ENCODE measurements at places on chromosomes 6 and 20.
A peak's percentile ranks its signal among the peaks of the same experiment; 100 is the strongest.

- peaks cover 7% of the 10 kb centered on the region for H3K4me1 ChIP-seq
- no peaks in the 10 kb centered on the region for H3K36me3 ChIP-seq
Measured at GRCh38 chr6:136181512-136181833, 68.6 kb downstream of the MTFR2 start.

- no peaks in the 10 kb centered on the region for H3K27me3 ChIP-seq
- H3K27ac ChIP-seq = peak overlapping the region; percentile 99
- peaks cover 6% of the 10 kb centered on the region for H3K36me3 ChIP-seq
- DNase-seq = no peak
- H3K4me1 ChIP-seq = peaks cover 45% of the 10 kb centered on the region
Measured at GRCh38 chr6:45377043-45377553, 636 bp downstream of the SUPT3H start.

- H3K4me1 ChIP-seq = no peaks in the 10 kb centered on the region
- H3K4me3 ChIP-seq = no peak overlapping the region
- DNase-seq = no peak
- no peak overlapping the region for H3K27ac ChIP-seq
- H3K36me3 ChIP-seq = no peaks in the 10 kb centered on the region
Measured at GRCh38 chr6:161462148-161462547, 188.3 kb upstream of the AGPAT4 start.

DNA sequence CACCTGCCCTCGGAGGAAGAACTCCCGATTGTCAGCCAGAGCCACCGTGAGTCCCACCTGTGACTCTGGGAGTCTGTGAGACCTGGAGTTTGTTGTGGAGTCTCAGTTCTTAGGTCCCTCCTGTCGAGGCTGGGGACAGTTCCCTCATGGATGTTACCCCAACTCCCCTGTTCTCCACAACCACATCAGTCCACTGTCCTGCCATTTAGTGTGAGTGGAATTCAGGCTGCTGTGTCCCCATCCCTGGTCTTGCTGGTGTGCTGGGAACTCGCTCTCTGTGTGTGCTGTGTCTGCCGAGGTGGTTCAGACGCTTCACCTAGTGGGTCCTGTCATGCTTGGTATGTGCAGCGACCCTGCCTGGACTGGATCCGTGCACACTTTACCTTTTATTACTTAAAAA is 163.2 kb downstream of the DTNBP1 start:
- no peaks in the 10 kb centered on the region for H3K27me3 ChIP-seq
- peak overlapping the region; percentile 70 for H3K27ac ChIP-seq
- no peaks in the 10 kb centered on the region for H3K4me1 ChIP-seq
- H3K4me3 ChIP-seq = no peak overlapping the region
- H3K36me3 ChIP-seq = peaks cover 8% of the 10 kb centered on the region

- no peak overlapping the region for H3K4me3 ChIP-seq
- H3K27ac ChIP-seq = no peak overlapping the region
- H3K27me3 ChIP-seq = no peaks in the 10 kb centered on the region
- no peak for DNase-seq
- H3K4me1 ChIP-seq = peaks cover 17% of the 10 kb centered on the region
- peaks cover 13% of the 10 kb centered on the region for H3K36me3 ChIP-seq
Measured at GRCh38 chr20:3885715-3886114, 3.5 kb upstream of the PANK2 start.

DNA sequence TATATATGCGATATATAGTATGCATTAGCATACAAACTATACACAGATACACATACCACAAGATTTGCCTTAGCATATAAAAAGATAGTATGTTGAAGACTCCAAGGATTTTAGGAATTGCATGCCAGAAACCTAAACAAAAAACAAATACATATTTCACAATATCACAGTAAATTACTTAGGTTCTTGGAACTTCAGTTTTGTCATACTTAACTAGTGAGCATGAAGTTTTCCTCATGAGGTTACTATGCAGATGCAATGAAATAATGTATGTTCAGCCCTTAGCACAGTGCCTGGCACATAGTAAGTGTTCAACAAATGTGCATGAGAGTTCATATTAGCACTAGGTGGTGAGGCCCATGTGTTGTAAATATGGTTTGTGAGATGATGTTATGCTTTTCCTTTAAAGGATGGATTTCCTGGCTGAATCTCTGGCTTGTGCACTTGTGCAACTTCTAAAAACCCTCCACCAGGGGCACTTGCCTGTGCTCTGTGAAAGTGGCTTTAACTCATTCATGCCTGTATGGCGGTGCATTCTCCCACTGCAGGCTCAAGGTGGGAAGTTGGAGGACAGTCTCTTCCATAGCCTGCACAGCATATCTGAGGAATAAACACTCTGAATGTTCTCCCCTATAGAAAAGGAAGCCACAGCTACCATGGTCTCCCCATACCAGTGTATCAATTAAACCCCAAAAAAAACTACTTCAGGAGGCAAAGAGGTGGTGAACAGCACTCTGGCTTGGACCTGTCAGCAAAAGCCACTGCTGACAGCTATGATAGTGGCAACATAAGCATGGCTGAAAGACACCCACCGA is 624.1 kb upstream of the CDH4 start:
- no peak overlapping the region for H3K4me3 ChIP-seq
- no peak for DNase-seq
- H3K27me3 ChIP-seq = no peaks in the 10 kb centered on the region
- H3K4me1 ChIP-seq = no peaks in the 10 kb centered on the region

- H3K4me3 ChIP-seq = no peak overlapping the region
- peaks cover 57% of the 10 kb centered on the region for H3K4me1 ChIP-seq
- no peaks in the 10 kb centered on the region for H3K27me3 ChIP-seq
- peak overlapping the region; percentile 70 for H3K27ac ChIP-seq
- no peaks in the 10 kb centered on the region for H3K36me3 ChIP-seq
Measured at GRCh38 chr6:87212596-87212995, 57.2 kb downstream of the ZNF292 start.

DNA sequence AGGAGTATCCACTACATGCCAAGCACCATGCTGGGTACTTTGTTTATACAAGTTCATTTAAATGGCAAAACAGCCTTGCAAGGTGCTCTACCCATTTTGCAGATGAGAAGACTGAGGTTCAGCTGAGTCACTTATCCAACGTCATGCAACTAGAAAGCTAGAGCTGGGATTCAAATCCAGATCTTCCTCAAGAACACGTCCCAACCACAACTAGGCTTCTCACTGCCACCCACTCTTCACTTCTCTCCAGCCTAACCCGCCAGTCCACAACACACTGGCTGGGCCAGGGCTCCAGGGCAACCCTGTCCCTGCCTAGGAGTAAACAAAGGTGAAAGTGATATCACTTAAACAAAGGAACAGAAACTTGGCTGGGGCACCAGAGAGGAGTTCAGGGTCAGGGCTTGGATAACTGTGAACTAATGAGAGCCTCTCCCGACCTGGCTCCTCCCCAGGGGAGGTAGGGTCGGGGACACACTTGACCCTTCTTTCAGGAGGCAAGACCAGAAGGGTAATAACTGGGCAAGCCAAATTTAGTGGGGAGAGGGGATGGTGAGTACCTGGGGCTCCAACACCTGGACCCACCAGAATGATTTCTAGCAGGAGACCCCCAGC is 7.9 kb downstream of the SDC4 start:
- H3K27ac ChIP-seq = no peak overlapping the region
- no peaks in the 10 kb centered on the region for H3K27me3 ChIP-seq
- peaks cover 16% of the 10 kb centered on the region for H3K4me1 ChIP-seq

DNA sequence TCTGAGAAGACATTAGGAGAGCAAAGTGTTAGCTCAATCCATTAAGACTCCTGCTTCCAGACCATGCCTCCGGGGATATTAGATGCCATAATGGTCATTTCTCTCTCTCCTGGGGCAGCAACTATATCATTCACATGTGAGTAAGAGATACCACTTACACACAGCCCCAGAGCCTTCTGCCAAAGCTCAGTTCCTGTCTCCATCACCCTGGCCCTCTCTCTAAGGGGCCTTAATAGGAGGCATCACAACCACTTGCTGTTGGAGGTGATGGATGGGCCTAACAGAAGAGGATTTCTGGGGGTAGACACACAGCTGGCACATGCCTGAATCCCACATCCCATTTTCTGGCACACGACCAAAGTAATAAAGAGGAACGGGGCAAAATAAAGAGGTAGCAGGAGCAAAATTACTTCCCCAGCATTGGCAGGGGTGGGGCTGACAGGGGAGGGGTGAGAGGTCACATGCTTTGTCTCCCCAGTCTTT is 34.0 kb upstream of the VSTM2L start:
- H3K36me3 ChIP-seq = peaks cover 2% of the 10 kb centered on the region
- H3K27me3 ChIP-seq = no peaks in the 10 kb centered on the region
- H3K4me1 ChIP-seq = no peaks in the 10 kb centered on the region

DNA sequence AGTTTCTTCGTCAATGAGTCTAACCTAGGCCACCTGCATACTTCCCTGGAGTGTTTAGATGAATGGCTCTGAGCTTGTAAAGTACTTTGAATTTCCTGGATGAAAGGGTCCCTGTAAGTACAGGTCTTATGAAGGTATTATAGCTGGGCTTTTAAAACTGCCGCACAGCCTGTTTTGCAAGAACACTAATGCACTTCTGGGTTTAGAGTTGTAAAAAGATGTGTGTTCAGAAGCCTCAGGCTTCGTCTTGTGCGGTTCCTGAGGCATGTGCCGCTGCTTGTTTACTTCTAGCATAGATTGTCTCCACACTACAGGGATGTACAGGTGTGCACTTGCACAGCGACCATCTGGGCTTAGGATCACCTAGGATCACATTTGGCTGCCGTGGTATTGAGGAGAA is 324.5 kb downstream of the SOX4 start:
- DNase-seq = no peak
- H3K36me3 ChIP-seq = peaks cover 1% of the 10 kb centered on the region
- H3K4me3 ChIP-seq = no peak overlapping the region
- no peak overlapping the region for H3K27ac ChIP-seq

DNA sequence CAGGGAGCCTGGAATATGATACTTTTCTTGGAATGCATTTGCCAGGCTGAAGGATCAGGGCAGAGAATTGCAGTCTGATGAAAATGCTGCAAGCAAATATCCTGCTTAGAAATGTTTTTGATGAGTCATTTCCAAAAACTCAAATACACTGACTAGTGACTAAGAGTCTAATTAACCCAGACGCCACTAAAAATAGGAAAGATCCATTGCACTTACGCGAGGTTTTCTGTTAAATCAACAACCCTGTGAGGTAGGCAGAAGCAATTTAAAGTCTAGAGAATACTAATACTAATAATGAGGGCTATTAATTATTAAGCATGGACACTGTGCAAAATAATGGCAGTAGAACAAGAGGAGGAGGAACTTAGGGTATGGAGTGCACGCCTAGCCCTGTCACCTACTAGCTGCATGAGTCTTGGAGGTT is 130.1 kb upstream of the DOK5 start:
- H3K4me3 ChIP-seq = peak overlapping the region; percentile 45
- H3K4me1 ChIP-seq = no peaks in the 10 kb centered on the region
- no peak for DNase-seq
- H3K27ac ChIP-seq = no peak overlapping the region

DNA sequence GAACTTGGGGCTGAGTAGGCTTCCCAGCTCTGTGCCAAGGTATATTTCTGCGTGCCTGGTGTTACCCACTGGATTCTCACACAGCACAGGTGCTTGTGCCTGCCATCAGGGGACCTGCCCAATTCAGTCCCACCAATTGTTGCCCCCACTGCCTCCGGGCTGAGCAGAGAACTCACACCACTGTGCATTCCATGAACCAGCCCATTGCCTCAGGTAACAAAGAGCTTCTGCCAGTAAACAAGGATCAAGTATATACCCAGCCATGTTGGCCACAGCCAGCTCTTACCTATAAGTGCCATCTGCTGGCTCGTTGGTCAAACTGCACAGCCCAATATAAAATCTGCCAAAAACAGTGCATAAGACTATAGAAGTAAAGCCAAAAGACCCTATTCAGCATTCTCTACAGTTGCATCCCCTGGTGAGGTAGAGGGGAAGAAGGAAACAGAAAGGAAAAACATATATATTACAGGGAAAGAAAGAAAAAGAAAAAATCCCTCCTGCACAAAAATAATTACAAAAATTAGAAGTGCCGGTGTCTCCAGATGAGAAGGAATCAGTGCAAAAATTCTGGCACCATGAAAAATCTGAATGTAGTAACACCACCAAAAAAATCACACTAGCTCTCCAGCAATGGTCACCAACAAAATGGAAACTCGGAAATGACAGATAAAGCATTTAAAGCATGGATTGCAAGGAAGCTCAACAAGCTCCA is 241.4 kb downstream of the IBTK start:
- H3K36me3 ChIP-seq = no peaks in the 10 kb centered on the region
- H3K4me1 ChIP-seq = no peaks in the 10 kb centered on the region
- DNase-seq = no peak
- H3K4me3 ChIP-seq = no peak overlapping the region
- H3K27ac ChIP-seq = no peak overlapping the region

DNA sequence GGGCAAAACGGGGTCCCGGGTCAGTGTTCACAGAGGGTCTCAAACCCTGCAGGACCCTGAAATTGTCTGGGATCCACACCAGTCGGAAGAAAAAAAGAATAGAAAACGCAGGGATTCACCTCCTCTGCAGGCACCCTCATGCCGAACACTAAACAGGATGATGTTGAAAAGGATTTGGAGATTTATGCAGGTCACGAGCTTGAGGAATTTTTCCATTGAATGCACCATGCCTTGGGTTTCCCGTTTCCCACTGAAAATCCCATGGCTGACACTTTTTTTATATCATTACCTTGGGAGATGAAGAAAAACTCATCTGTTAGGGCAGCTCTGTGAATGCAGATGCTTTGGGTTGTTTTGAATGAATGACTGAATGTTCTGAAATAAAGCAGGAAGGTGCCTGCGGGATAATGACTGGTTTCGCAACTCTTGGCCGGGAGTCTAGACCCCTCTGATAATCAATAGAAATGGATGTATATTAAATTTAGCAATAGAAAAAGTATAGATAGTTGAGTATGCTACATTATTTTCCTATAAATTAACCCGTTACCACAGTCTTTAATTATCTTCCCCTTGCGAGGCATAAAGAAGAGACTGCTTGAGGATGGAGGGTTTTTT is 147.5 kb upstream of the AFDN start:
- no peaks in the 10 kb centered on the region for H3K4me1 ChIP-seq
- DNase-seq = no peak
- peaks cover 86% of the 10 kb centered on the region for H3K27me3 ChIP-seq
- no peak overlapping the region for H3K27ac ChIP-seq
- H3K36me3 ChIP-seq = no peaks in the 10 kb centered on the region

GRCh38 chr6:135403584-135403983 is 94.0 kb downstream of the AHI1 start:
- no peaks in the 10 kb centered on the region for H3K27me3 ChIP-seq
- H3K4me3 ChIP-seq = no peak overlapping the region
- no peak overlapping the region for H3K27ac ChIP-seq
- peaks cover 12% of the 10 kb centered on the region for H3K36me3 ChIP-seq
- no peak for DNase-seq

- peaks cover 5% of the 10 kb centered on the region for H3K4me1 ChIP-seq
- H3K36me3 ChIP-seq = no peaks in the 10 kb centered on the region
- peaks cover 45% of the 10 kb centered on the region for H3K27me3 ChIP-seq
- no peak overlapping the region for H3K27ac ChIP-seq
- H3K4me3 ChIP-seq = no peak overlapping the region
Measured at GRCh38 chr6:139588076-139588639, 213.7 kb upstream of the CITED2 start.

GRCh38 chr6:49579649-49580048 is 29.2 kb downstream of the C6orf141 start:
- no peak for DNase-seq
- no peak overlapping the region for H3K4me3 ChIP-seq
- no peaks in the 10 kb centered on the region for H3K4me1 ChIP-seq
- no peak overlapping the region for H3K27ac ChIP-seq
- H3K36me3 ChIP-seq = no peaks in the 10 kb centered on the region
- peaks cover 12% of the 10 kb centered on the region for H3K27me3 ChIP-seq

- no peaks in the 10 kb centered on the region for H3K36me3 ChIP-seq
- DNase-seq = no peak
- peaks cover 81% of the 10 kb centered on the region for H3K4me1 ChIP-seq
Measured at GRCh38 chr6:87164004-87164403, 8.6 kb downstream of the ZNF292 start.
